Astrocyte (in vitro differentiated cells and primary cell): ENCODE measurements at places on chromosomes 5 and 9.

DNA sequence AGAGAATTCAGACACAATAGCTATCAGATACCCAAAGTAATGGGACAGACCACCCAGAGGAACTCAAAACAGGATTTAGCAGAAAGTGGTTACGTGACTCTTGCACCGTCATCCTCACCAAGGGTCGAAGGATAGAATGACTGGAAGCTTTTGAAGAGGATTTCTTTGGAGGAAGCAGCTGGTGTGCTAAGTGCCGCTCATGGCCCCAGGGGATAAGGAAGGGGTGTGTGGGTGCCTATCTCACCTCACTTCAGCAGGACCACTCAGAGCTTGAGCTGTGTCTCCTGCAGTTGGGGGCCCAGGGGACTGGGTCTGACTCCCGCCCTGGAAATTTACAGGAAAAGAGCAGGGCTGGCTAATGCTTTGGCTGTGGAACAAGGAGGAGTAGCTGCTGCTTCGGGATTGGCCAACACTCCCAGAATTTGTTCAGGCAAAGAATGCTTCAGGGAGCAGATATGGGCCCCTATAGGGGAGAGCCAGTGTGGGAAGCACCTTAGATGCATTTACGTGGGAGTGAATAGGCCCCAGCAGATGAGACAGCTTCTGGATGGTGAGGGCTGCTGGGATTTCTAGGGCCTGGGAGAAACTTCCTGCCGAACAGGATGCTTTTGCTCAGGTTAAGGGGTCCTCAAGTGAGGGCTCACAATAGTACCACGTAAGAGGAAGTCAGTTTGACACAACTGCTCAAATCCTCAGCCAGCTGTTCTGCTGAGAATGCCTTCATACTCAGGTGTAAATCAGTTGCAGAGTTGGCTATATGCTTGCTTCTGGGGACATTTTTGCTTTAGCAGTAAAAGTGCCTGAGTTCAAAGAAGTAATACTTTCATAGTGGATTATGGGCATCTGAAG lies 29.1 kb upstream of the TOMM5 start:
- DNase-seq: no peak

DNA sequence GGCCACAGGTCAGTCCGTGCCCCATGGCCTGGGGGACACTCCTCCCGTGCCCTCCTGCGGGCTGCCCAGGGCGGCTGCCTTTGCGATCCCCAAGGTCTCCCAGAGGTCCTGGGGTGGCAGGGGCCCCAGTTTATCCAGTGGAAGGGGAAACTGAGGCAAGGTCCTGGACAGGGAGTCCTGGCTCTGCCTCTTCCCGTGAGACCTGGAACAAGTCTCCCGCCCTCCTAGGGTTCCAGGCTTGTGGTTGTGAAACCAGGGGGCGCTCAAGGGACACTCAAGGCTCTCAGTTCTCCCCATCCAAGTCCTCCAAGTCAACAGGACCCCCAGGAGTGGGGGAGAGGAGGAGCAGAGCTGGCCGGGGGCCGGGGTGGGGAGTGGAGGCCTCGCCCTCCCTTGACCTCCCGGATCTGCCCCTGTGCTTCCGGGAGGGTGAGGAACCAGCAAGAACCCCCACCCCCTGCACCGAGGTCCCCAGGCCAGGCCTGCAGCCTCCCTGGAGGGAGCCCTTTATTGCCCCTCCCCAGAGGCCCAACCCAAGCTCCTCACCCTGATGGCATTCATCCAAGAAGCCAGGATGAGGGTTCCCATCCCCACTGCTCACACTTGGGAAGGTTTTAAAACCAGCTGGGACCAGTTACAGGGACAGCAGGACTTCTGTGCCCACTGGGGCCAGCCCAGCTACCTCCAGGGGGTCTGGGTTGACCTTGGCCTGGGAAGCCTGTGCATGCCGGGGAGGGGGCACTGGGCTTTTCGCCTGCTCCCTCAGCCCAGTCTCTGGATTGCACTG lies 24.7 kb upstream of the TMEM250 start:
- no peak for DNase-seq

GRCh38 chr5:16550316-16550952 lies 66.4 kb downstream of the RETREG1 start:
- peak; percentile 24 for DNase-seq

DNA sequence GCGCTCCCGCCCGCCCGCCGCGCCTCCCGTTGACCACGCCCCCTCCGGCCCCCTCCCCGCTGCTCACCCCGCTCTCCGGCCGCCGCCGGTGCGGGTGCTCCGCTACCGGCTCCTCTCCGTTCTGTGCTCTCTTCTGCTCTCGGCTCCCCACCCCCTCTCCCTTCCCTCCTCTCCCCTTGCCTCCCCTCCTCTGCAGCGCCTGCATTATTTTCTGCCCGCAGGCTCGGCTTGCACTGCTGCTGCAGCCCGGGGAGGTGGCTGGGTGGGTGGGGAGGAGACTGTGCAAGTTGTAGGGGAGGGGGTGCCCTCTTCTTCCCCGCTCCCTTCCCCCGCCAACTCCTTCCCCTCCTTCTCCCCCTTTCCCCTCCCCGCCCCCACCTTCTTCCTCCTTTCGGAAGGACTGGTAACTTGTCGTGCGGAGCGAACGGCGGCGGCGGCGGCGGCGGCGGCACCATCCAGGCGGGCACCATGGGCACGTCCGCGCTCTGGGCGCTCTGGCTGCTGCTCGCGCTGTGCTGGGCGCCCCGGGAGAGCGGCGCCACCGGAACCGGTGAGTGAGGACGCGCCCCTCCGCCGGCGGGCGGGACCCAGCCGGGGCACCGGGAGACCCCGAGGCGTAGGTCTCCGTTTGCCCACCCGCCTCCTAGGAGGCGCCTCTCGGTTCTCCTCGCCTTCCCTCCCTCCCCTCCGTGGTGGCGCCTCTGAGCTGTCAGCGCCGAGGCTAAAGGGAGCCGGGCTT lies at the start of gene VLDLR:
Gene VLDLR (plus strand): TSS at position 66 of the 739 bp plus-strand sequence. CDS start 403 bp downstream, at position 469.
- no peak for DNase-seq

DNA sequence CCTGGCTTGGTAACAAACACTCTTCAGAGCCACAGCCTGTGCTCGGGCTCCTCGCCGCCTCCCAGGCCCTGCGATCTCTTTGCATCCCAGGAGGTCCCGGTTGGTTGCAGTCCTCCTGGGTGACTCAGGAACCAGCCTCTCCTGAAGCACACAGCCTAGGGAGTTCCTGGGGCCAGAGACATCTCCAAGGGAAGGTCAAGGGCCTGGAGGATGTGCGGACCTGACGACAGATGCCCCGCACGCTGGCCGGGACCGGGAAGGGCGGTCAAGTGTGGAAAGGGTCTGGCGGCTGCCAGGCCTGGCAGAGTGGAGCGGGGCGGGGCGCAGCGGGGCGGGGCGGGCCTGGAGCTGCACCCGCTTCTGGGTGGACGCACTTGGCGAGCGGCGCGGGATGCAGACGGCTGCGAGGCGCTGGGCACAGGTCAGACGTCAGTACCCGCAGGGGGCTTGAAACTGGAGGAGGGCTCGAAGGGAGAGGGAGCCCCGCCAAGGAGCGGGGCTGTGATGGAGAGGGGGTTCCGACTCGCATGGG lies 45.0 kb upstream of the PRSS3 start:
- no peak for DNase-seq

GRCh38 chr9:83583151-83584014 lies 39.6 kb upstream of the IDNK start:
- DNase-seq: peak; percentile 38

GRCh38 chr9:135224921-135225541 lies 137.6 kb downstream of the OLFM1 start:
- no peak for DNase-seq

DNA sequence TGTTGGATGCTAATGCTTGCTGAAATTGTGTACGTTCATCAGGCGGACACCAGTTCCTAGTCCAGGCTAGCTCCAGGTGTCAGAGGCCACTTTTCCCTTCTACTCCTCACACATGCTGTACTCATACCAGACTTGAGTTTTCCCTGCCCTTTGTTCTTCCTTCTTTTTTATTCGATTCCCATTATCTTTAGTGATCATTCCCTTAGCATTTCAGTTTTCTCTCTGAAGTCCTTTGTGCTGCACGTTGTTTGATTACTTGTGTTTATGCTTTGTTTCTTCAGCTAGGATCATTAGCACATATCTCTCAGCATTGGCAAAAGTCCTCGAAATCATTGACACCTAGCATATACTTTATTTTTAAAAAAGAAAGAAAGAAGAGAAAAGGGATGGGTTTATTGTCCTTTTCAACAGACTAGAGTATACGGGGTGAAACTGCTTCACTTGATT lies 409 bp upstream of the COX7C start:
- no peak for DNase-seq

DNA sequence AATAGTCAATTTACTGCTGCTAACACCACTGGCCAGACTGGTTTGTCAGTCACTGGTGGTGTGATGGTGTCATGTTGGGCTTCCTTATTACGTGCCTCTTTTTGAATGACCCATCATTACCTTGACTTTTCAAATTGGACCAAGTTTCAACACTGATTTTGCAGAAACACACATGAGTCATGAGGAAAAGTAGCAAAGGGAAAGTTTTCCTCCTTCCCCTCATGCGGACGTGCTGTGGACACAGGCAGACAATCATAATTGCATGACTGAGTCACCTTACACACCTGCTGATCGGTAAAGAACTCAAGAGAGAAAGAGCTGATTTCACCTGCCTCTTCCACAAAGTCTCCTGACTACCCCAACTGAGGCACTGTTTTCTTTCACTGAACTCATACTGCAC lies 324.5 kb downstream of the ARRDC3 start:
- no peak for DNase-seq

GRCh38 chr5:157233515-157233914 lies 32.4 kb upstream of the CYFIP2 start:
- DNase-seq: no peak

DNA sequence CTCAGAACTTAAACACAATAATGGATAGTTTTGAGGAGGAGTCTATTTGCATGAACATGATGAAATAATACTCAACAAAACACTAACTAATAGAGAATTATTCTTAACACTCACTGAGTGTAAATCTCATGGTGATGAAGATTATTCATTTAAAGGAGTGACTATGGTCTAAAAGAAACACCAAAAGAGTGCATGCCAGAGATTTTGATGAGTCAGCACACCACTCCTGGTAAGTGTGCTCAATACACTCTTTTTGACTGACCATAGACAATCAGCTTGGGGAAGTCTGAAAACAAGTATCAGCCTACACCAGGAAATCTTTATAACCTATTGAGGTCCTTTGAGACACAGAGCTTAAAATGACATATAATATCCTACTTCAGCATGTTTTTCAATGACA lies 6.8 kb upstream of the FST start:
- DNase-seq: peak; percentile 24

GRCh38 chr9:125632321-125633115 lies 74.5 kb downstream of the MAPKAP1 start:
- peak; percentile 72 for DNase-seq

- no peak for DNase-seq
These were observed 11.2 kb upstream of the RIC1 start for GRCh38 chr9:5617749-5618148.

DNA sequence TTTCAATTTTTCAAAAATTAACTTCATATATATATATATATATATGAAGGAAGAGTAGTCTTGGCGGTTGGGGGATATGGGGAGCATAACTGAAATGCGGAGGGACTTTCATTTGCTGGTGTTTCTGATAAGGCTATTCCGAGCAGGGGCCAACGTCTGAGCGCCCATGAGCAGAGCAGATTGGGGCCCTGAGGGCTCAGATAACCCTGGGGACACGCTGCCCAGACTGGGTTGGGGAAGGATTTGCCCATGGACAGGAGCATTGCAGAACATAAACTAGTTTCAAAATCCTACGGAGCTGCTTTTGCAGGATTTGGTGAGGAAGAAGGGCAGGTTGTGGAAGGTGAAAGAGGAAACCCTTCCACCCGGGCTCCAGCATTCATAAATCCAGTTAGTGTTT lies 240.2 kb downstream of the IRX1 start:
- no peak for DNase-seq

- DNase-seq: no peak
These were observed 299.6 kb downstream of the FGF10 start for GRCh38 chr5:44089424-44090144.

GRCh38 chr5:142618130-142618523 lies 67.8 kb downstream of the FGF1 start:
- peak; percentile 68 for DNase-seq

DNA sequence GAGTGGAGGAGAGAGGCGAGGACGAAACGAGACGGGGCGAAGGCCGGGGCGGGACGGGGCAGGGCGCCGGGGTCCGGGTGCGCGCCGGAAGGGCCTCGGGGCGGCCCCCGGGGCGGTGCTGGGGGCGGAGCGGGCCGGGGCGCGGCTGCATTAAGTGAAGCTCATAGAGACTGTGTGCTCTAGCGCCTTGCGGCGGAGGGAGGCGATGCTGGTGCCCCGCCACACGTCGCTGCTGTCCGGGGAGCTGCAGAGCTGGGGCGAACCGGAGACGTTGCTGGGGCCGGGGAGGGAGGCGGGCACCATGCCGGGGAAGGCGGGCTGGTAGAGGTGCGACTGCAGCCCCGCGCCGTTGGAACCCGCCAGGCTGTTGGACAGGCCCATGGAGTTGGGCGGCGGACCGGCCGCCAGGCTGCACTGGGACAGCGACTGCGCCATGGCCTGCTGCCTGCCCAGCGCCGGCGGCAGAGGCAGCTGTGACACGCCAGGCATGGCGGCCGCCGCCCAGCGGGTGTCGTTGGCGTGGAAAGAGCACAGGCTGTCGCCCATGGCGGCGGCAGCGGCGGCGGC lies 8.3 kb downstream of the OTP start:
- DNase-seq: no peak

- DNase-seq: peak; percentile 100
These were observed 30.7 kb downstream of the RAI14 start for GRCh38 chr5:34686762-34687268.

DNA sequence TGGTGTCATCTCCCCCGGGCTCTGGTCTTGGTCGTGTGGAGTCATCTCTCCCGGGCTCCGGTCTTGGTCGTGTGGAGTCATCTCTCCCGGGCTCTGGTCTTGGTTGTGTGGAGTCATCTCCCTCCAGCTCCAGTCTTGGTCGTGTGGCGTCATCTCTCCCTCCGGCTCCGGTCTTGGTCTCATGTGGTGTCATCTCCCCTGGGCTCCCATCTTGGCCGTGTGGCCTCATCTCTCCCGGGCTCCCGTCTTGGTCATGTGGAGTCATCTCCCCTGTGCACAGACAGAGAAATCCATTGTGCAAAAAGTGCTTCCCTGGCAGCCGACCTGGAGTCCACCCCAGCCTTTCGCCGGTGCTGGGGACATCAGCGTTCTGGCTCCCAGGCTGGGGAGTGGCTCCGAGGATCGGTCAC lies 91.1 kb upstream of the CACNA1B start:
- no peak for DNase-seq

DNA sequence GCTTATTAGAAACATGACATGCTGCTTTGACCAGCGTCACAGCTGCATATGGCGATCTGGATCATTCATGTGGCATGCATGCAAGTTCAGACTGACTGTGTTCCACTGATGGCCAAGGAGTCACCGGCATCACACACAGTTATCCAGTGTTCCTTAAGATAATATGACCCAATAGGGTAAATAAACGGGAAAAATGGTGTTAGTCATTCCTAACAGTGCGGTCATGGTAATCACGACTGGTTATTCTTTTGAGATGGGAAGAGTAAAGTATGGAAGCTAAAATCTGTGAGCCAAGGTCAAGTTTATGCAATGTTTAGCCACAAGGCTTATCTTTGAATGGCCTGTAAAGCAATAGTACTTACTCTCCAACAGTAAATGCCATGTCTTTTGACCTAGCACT lies 29.3 kb upstream of the LVRN start:
- DNase-seq: peak; percentile 14

- DNase-seq: no peak
These were observed 11.7 kb downstream of the TXN start for GRCh38 chr9:110244616-110245015.
